HTR-8/SVneo (cell line): ENCODE measurements at places on chromosomes 7 and 10.
A peak's percentile ranks its signal among the peaks of the same experiment; 100 is the strongest.

DNA sequence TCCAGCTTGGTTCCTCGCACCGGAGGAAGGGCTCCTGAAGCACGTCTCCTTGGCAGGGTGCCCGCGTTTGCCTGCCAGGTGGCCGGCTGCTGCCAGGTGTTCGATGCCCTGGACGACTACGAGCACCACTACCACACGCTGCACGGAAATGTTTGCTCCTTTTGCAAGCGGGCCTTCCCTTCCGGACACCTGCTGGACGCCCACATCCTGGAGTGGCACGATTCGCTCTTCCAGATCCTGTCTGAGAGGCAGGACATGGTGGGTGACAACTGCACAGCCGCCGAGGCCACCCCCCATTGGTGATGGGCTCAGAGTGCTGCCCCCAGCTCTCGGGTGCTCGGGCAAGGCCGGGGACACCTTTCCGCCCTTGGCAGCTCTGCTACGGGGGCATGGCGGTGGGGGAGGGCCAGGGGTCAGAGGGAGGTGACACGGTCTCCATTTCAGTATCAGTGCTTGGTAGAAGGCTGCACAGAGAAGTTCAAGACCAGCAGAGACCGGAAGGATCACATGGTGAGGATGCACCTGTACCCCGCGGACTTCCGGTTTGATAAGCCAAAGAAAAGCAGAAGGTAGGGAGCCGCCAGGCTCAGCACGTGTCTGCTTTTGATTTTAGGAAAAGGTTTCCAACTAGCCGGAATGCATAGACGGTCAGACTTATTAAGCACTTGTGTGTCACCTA is 1.1 kb downstream of the ZNF511 start:
- DNase-seq, result no peak

DNA sequence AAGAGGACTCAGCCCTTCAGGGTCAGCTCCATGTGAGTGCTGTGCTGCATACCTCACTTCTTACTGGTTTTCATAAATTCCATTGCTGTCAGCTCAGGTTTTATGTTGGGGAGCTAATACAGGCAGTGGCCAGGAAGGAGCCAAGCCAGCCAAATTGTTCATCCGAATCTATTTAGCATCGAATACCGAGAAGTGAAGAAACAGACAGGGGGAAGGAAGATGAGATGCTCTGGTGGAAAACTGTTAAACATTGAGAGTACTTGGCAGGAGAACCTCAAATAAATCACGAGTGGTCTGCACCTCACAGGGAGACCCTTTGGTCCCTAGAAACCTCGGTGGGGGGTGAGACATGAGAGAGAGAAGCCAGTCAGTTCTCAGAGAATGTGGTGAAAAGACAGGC is 196.0 kb upstream of the TMEM72 start:
- DNase-seq, result peak; percentile 29

- DNase-seq, result no peak
Measured at GRCh38 chr10:52499281-52499680, 185.2 kb downstream of the DKK1 start.

DNA sequence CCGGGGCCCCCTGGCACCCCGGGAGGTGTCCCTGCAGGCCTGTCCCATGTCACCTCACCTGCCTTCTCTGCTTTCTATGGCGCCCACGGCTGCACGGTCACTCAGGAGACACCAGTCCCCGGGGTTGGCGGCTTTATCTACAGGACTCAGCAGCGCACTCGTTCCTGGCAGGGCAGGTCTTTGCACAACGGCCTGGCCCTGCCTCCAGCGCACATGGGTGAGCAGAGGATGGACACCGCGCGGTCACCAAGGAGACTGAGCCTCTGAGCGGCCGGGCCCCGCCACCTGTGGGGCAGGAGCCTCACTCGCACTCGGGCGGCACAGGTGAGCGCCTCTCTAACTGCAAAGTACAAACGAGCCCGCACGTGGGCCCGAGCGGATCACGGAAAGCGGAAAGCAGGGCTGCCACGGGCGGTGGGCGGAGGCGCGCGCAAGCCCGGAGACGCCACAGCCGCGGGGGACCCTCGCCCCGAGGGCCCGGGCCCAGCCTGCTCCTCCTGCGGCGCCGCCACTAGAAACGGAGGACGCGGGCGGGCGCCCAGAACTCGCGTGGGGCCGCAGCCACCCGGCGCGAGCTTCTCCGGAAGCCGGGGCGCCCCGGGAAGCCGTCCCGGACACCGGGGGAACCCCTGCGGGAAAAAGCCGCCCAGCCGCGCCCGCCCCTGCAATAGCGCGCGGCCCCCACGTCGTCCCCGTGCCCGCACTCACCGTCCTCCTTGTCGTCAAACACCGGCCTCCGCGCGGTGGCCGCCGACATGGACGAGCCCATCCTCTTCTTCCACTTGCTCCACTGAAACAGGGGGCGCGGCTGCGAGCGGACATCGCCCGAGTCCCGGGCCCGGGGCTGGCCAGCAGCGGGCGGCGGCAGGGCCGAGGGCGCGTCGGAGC is 642 bp downstream of the STK32C start:
- no peak for DNase-seq

DNA sequence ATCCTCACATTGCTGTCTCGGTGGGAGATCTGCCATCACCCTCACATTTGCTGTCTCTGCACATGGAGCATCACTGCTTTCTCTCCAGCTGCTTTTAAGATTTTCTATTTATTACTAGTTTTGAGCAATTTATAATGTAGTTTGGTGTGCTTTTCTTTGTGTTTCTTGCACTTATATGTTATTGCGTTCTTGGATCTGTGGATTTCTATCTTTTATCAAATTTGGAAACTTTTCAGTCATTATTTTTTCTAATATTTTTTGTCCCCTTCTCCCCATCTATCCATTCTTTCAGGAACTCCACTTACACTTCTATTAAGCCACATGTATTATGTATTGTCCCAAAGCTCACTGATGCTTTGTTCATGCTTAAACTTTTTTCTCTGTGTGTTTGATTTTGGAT is 108.9 kb downstream of the FOXL3 start:
- no peak for DNase-seq

- DNase-seq, result peak; percentile 77
Measured at GRCh38 chr7:26201247-26202018, at the start of gene CBX3. CBX3 (plus strand) TSS chr7:26201745; CDS start chr7:26202999, 1,254 bp downstream.

- DNase-seq, result no peak
Measured at GRCh38 chr7:91352091-91352490, 87.9 kb downstream of the FZD1 start.

DNA sequence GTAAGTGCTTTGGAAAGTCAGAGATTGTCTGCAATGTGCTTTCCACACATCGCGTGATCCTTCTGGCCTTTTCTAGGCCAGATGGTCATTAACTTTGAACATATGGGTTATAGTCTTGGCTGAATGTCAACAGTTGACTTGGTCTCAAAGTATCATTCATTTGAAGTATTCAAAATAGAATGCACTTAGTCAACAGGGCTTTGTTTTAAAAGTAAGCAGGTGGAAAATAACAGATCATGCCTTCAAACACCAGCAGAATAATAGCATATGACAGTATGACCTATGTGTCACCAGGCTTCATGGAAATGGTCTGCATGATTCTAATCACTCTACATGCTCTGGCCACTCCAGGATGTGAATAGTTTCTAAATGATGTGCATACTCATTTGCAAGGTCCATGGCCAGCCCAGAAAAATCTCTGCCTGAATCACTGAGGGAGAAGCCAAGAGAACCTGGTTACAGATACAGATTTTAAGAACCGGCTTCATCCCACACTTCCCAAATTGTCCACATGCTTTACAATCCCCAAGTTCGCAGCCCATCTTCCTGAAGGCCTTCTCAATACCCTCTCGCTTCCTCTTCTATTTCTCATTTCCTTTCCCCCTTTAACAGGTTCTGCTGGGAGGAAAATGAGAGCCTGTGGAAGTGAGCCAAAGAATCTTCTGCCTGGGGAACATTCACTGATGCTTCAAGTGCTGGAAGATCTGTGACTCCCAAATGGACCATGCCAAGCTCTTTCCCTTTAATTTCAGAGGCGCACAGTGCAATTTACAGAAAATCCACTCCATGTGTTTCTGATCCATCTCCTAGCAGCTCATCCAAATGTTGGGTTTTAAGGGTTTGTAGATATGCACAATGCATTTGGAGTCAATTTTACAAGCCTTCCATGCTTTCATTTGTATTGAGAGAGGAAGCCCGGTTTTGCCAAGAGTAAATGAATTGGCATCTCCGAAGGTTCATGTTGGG is 122.8 kb upstream of the GDF10 start:
- no peak for DNase-seq

GRCh38 chr10:123643315-123643714 is 22.8 kb upstream of the GPR26 start:
- no peak for DNase-seq

DNA sequence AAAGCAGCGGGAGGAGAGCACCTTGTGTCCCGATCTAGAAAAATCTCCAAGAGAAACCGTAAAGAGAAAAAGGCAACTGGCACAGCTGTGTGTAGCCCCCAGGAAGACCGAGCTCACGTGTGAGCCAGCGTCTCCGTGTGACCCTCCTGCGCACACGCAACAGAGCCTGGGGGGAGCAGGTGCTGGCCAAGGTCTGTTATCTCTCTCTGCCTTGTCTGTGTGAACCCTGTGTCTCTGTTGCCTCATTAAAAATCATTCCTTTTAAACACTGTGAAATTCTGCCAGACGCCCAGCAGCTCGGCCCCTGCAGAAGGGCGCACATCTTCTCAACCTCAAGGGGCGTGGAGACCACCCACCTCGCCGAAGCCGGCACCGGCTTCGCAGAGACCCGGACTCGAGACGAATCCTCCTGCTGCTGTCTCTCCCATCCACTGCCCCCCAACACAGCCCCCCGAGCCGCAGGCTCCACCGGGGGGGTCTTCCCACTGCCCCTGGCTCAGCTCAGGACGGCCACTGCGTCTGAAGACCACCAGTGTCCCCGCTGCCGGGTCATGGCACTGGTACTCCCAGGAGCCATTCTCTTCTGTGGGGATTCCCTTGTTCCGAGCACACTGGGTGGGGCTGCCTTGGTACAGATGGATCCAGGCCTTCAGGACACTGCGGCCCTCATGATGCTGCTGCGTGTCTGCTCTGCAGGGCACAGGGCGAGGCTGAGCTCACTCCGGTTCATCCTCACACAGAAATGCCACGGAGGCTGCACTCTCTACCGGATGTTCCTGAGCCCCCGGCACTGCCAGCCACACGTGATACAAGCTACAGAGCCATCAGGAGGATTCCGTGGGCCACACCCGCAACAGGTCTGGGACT is 94.3 kb upstream of the DNAAF5 start:
- no peak for DNase-seq

- DNase-seq, result no peak
Measured at GRCh38 chr7:70053421-70053820, 455.1 kb downstream of the AUTS2 start.

- no peak for DNase-seq
Measured at GRCh38 chr7:2576742-2577491, 18.1 kb downstream of the IQCE start.

DNA sequence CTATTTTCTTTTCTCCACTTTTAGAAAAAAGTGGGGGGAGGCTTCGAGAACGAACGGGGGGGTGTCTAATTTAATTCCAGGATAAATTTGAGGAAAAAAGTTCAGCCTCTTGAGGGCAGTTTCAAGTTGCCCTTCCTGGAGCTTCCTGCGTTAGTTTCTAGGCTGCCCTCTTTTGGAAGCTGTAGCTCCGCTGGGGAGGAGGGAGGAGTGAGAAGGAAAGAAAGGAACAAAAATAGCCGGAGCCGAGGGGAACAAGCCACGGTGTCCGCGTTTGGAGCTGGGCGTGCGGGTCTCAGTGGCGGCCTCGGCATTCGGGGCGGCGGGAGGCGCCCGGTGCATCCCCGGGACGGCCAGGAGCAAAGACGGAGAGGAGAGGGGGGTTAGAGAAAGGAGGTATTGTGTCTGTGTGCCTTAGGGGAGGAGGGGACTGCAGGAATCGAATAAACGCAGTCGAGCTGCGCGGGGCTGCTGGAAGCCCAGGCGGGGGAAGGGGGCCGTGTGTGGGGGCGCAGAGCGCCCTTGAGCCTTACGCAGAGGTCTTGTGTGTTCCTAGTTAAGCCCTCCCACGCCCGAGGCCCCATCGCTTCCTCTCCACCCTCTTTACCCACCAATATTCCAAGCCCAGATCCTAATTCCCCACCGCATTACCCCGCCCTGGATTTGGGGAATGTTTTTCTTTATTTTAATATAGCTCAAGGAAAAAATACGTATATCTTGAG is 2.0 kb upstream of the TNRC18 start:
- DNase-seq, result peak; percentile 64

GRCh38 chr7:83060218-83060617 is 102.5 kb downstream of the PCLO start:
- no peak for DNase-seq

DNA sequence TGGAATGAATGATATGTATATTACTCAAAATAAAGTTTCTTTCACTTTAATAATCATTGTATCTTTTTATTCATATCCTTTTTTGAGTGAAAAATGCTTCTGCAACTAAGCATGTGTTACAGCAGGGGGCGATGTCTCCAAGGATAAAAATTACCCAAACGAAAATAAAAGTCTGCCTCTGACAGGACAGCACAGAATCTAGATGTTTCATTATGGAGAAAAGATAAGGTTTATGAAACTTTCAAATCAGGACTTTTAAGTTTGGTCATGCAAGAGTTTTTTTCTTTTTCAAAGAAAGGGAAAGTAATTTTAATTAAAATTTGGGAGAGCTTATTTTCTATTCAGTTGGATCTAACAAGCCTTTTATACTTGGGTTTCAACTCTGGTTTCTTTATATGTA is 48.4 kb downstream of the TES start:
- DNase-seq, result peak; percentile 23

DNA sequence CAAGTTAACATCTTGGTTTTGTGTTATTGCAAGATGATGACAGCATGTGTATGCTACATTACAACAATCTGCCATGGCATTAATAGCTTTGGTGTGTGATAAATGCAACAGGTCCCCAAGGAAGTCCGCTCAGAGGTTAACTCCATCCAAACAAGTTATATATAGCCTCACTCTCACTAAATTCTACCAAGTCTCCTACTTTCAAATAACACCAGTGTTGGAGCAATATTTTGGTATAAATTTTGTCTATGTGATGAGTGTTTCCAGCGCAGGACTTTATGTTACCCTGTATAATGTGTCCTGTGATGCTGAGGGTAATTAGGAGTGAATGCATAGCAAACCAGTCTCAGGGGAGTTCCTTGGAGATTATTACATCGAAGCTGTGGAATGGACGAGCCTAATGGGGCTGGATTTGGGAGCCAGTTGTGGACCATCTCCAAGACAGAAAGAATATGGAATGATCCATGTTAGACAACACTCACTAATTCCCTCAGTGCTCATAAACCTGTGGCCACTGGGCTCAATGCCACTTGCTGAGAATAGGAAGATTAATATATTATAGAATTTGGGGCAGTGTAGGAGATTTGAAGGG is 127.6 kb upstream of the CXCL12 start:
- no peak for DNase-seq

- DNase-seq, result no peak
Measured at GRCh38 chr7:50565977-50566376, 772 bp upstream of the DDC start.

GRCh38 chr10:126391192-126391885 is 3.1 kb upstream of the ADAM12 start:
- no peak for DNase-seq

- DNase-seq, result no peak
Measured at GRCh38 chr10:133132473-133133291, 27.3 kb upstream of the KNDC1 start.

GRCh38 chr10:126734015-126734414 is 63.5 kb upstream of the C10orf90 start:
- DNase-seq, result no peak
